ENCODE measurements at places on chromosomes 4 and X. TPM values are rescaled to one million over a fixed set of nuclear protein-coding genes. Genes with fewer than 3 reads are reported as not detected.

The SERTM2 gene
- total RNA-seq = not detected

The SLC10A4 gene
- total RNA-seq = not detected

The ARHGEF38 gene
- not detected for total RNA-seq

The WWC2 gene
- total RNA-seq = 51.8 TPM

The TRAPPC11 gene
- 32.1 TPM for total RNA-seq

The BBS7 gene
- 20.0 TPM for total RNA-seq

The XAGE1A gene
- not detected for total RNA-seq

The CT45A2 gene
- not detected for total RNA-seq

The GPR82 gene
- not detected for total RNA-seq

The CT45A3 gene
- total RNA-seq = not detected

The CACNA1F gene
- total RNA-seq = not detected

The MGAT4D gene
- total RNA-seq = not detected

The TACC3 gene
- 135 TPM for total RNA-seq

The CLIC2 gene
- total RNA-seq = 0.73 TPM

The TLR1 gene
- total RNA-seq = 2.7 TPM

The SPINK2 gene
- not detected for total RNA-seq

The SULT1E1 gene
- 34.5 TPM for total RNA-seq

The CLDN34 gene
- 0.46 TPM for total RNA-seq

The SH3RF1 gene
- 24.9 TPM for total RNA-seq

The LIN54 gene
- 15.7 TPM for total RNA-seq

The ANOS1 gene
- 0.55 TPM for total RNA-seq

The LDB2 gene
- 80.9 TPM for total RNA-seq

The NPY5R gene
- not detected for total RNA-seq

The SPIN2A gene
- total RNA-seq = 0.76 TPM

The TMSB15C gene
- total RNA-seq = 6.9 TPM

The ETDB gene
- total RNA-seq = not detected

The CENPVL1 gene
- not detected for total RNA-seq

The SMIM10 gene
- total RNA-seq = 1.3 TPM

The TRIM60 gene
- not detected for total RNA-seq

The GBA3 gene
- not detected for total RNA-seq

The FAM133A gene
- total RNA-seq = not detected

The LEF1 gene
- total RNA-seq = 0.46 TPM

The IGSF1 gene
- not detected for total RNA-seq

The CEP44 gene
- total RNA-seq = 8.2 TPM

Data from endothelial cell of umbilical vein (primary cell).